ENCODE measurements at places on chromosomes 6 and 20.

GRCh38 chr6:109510358-109510757 is 27.3 kb upstream of the ZBTB24 start:
- DNase-seq = no peak

GRCh38 chr6:45718131-45718530 is 297.5 kb downstream of the CLIC5 start:
- no peak for DNase-seq

DNA sequence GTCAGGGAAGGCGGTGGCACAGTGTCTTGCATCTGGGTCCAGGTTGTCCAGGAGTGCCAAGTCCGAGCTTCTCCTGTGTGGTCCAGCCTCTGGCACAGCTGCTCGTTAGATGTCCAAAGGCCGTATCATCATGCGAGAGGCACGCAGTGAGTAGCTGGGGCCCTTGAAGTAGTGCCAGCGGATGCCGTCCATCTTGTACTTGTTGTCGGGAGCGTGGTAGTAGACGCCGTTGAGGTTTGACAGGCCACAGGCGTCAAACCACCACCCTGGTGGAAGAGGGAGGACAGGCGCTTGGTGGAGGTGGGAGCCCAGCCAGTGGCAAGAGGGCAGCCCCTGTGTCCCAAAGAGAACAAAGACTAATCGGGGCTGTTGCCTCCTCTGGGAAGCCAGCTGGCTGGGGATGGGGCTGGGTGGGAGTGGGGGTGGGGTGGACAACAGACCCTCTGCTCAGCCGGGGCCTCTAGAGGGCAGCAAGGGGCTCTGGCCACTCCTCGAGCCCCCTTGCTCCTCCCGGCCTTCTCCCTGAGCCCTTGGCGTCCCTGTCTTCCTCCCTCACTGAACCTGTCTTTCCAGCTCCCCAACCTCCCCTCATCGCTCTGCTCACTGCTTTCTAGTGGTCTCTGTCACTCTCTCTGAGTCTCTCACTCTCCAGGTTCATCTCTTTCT is 39.5 kb downstream of the FAM110A start:
- no peak for DNase-seq

GRCh38 chr6:152426276-152426675 is 210.9 kb downstream of the SYNE1 start:
- no peak for DNase-seq

DNA sequence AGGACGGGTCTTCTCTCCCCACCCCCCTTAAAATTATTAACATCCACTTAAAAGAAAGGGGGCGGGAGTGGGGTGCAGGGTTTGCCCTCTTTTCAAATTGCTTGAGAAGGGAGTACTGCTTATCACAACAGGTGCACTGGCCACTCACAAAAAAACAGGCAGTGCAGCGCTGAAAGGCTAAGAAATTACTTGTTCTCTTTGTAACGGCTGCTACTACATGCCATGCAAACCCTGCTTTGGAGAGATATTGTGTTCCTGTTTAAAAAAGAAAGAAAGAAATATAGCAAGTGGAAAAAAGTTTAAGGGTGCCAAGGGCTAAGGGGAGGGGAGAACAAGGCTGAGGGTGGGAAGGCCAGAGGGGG is 312.7 kb upstream of the JARID2 start:
- no peak for DNase-seq

GRCh38 chr6:165662749-165663376 is at the start of gene PDE10A:
Gene PDE10A (minus strand): TSS chr6:165663241. CDS start chr6:165662811, 430 bp downstream.
- DNase-seq = no peak

DNA sequence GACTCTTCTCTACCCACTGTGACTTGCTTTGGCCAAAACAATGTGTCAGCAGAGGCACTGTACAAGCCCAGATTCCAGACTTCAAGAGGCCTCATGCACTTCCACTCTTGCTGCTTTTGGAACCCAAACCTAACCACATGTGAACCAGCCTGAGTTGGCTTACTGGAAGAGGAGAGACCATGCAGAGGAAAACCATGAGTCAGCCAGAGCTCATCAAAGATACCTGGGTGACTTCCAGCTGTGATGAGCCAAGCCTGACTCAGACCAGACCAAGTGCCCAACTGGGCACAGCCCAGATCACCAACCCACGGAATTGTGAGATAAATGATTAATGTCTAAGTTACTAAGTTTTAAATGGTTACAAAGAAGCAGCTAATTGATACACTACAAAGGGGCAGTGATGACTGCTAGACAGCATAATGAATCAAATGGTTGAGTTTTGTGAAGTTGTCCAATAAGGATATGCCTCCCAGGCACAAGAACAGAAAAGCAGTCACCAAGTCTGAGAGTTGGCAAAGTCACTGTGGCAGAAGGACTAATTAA is 16.2 kb upstream of the BEND6 start:
- peak; percentile 94 for DNase-seq

DNA sequence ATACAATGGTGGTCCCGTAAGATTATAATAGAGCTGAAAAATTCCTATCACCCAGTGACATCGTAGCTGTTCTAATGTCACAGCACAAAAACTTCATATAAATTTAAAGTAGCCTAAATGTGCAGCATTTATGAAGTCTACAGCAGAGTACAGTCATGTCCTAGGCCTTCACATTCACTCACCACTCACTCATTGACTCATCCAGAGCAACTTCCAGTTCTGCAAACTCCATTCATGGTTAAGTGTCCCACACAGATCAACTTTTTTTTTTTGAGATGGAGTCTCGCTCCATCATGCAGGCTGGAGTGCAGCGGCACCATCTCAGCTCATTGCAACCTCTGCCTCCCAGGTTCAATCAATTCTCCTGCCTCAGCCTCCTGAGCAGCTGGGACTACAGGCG is 20.9 kb upstream of the KCNG1 start:
- DNase-seq = no peak

- DNase-seq = no peak
Measured at GRCh38 chr6:133577851-133578250, 311.1 kb upstream of the TCF21 start.

GRCh38 chr6:53796451-53796780 is 1.6 kb downstream of the LRRC1 start:
- DNase-seq = no peak

GRCh38 chr6:138231381-138231886 is 13.1 kb upstream of the PBOV1 start:
- no peak for DNase-seq

DNA sequence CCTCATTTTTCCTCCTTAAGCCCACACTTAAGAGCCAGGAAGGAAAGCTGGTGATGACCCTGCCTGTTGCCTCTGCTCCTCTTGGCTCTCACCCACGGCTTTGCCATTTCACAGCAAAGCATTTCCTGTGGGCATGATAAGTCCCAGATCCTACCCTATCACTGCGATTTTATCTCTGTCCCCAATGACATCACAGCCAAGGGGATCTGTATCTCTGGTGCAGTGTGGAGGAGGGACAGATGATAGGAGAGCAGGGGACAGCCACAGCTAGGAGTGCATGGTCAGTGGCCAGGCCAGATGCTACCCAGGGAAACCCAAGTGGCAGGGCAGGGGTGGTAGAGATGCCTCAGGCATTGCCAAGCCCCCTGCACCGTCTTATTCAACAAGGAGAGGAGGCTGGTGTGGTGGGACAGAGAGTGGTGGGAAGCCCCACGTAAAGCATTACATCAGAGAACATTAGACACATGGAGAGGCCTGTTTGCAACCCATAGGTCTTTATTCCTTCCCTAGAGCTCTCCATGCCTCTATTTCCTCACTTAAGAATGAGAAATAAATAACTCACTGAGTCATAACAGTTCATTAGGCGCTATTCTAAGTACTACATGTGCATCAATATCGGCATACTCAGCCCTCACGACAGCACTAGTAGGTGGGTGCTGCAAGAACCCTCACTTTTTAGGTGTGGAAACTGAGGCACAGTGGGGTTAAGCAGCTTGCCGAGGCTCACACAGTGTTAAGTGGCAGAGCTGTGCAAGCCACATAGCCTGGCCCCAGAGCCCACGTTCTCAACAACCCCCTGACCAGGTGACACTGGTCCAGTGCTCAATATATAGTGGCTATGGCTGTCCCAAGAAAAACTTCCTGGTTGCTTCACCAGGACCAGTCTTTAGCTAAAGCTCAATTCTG is 4.6 kb downstream of the TFEB start:
- no peak for DNase-seq

DNA sequence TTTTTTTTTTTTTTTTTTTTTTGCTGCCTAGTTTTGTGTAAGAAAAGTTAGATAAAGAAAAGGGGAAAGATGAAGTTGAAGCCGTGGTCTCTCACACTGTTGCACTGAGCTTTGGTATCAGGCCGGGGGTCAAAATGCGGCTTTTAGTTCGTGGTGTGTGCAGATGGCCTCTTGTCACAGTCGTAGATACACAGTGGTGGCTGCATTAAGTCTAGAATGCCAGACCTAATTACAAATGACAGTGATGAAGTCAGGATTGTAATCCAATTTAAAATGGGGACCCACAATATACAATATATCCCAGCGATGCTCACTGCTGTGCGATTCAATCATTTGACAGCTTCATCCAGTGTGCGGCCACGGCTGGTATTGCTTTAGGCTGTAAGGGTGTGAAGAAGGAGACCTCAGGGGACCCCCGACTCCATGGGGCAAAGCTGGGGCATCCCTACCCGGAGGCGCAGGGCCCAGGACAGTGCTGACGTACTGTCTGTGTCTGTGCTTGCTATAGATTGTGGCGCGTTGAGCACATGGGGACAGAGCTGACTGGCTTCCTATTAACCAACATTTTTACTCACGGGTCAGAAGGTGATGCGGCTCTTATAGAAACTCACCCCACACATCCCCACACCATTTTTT is 210.0 kb upstream of the SOX4 start:
- DNase-seq = no peak

DNA sequence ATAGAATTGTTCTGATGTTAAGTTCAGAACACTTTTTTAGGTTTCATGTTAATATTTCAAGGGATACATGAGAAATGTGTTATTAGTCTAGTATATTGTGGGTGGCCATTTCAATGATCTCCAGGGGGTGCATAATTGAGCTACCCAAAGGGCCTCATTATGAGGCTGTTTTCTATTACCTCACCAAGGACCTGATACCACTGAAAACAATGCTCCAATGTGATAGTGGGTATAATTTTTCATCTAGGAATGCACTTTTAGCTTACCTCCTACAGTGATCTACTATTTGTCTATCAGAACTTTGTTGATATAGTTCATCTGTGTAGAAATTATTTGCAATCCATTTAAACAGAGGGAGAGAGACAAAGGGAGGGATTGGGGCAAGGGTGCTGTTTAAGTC is 106.8 kb upstream of the HS3ST5 start:
- no peak for DNase-seq
